Spinal cord (tissue), 10 donors: ENCODE measurements at places on chromosomes 16 and 17.
A peak's percentile ranks its signal among the peaks of the same experiment; 100 is the strongest.

GRCh38 chr17:34841467-34841866, 119.8 kb downstream of the CCT6B start:
- no peak for DNase-seq

DNA sequence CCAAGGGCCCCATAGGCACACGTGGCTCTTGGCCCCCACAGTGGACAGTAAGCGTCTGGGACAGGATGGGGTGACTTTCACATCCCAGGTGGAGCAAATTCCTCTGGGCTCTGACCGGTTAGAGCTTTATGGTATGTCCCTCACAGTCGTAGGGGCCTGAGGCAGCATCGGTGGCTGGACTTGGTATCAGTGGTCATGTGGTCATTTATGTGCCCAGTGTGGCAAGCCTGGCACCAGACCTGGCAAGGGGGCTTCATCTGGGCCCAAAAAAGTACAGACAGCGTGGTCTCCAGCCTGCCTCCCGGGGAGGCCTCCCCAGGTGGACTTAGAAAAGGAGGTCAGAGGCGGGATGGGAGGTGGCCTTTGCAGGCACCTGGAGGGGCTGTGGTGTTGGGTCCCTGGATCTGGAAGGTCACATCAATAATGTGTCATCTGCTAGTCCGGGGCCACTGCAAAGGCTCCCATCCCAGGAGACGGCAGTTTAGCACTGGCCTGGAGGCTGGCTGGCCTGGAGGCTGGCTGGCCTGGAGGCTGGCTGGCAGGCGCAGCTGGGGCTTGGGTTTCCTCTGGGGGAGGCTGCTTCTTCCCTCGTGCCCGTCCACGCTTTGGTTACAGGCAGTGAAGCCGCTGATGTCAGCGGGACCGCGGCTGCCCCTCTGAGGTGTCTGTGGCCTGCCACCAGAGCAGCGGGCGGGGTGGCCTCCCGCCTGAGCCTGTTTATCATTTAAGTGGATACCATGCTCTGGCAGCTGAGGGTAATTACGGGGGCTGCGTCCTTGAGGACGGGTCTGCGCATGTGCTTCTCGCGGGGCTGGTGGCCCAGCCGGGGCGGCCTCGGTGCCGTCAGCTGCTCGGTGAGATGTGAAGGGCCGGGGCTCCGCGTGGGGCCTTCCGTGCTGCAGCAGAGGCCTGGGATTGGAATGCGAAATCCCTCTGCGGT, 20.7 kb upstream of the CBX4 start:
- DNase-seq: no peak

- DNase-seq: no peak
These were observed 40.9 kb downstream of the TMEM235 start for GRCh38 chr17:78272181-78272913.

GRCh38 chr17:75795820-75796607, 11.4 kb downstream of the UNK start:
- DNase-seq: no peak

- DNase-seq: no peak
These were observed 59.8 kb downstream of the ANKRD11 start for GRCh38 chr16:89430436-89431157.

GRCh38 chr17:36212966-36213365, 2.1 kb downstream of the CCL4L2 start:
- DNase-seq: no peak

GRCh38 chr17:75844530-75845057, 390 bp upstream of the UNC13D start:
- DNase-seq: no peak

DNA sequence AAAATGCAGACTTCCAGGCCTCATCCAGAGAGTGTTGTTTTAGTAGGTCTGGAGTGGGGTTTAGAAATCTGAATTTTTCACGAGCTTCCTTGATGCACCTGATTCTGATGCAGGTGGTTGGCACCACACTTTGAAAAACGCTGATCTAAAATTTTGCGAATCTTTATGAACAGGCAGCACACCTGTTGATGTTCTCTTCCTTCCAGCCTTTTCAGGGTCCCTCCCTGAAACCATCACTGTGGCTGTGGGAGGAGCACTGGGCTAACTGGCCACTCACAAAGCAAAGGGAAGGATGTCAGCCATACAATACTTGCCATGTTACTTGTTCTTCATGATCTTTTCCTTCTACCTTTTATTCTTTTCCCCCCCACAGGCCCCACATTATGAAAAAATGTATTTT, 14.2 kb downstream of the LDAF1 start:
- DNase-seq: no peak

GRCh38 chr17:15036238-15036637, 228.9 kb downstream of the PMP22 start:
- DNase-seq: no peak

DNA sequence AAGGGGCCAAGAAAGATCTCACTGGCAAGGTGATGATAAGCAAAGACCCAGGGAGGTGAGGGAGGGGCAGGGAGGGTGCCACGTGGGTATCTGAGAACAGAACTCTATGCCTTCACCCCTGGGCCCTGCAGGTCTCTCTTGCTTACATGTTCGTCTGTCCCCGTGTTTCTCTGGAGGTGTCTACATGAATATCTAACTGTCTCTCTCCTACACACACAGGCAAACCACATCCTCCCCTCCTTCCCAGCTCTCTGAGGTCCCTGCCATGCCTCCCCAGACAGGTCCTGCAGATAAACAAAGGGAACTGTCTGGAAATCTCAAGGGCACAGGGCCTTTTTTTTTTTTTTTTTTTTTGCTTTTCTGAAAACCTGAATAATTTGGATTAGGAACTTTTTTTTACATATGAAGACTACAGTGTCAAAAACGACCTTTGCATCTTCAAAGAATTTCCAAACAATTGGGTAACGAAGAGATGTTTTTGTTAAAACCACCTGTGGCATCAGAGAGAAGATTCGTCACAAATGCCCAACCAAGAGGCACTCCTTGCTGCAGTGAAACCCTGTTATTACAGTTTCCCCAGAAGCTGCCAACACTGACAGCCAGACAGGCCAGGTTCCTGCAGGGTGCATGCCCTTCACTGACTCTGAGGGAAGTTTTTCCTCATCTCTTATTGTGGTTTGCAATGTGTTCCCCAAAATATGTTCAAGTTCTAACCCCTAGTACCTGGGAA, 17.8 kb downstream of the PLLP start:
- no peak for DNase-seq

DNA sequence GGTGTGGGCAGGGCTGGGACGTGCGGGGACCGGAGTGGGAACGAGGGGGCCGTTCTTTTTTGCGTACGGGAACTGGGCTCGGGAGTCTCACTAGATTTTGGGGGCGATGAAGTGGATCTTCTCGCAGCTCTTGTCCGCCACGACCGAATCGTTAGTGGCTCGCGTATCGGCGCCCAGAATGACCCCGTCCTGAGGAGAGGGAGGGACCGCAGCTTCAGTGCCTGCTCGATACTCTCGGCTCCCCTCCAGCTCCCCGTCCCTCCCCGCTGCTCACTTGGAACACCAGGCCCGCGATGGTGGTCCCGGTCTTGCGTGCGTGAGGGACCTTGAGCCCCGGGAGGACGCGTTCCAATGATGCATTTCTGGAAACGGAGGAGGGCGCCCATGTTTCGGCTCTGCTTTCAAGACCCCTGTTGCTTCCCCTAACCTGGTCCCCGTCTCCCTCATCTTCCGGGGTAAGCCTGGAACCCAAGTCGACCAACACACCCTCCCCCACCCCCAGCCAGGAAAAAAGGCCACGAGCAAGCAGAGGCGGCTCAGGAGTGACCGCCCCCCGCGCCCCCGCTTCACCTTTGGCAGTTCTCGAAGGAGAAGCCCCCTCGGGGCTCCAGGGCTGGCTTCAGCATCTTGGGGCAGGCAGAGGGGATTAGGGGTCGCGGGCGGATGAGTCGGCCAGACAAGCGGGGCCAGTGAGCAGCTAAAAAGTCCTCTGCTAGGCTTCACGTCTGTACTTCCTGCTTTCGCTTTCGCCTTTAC, at the start of gene PSMB10:
PSMB10 (minus strand) TSS at position 727 of the 756 bp plus-strand sequence; CDS start at position 626, 101 bp downstream.
- DNase-seq: no peak

DNA sequence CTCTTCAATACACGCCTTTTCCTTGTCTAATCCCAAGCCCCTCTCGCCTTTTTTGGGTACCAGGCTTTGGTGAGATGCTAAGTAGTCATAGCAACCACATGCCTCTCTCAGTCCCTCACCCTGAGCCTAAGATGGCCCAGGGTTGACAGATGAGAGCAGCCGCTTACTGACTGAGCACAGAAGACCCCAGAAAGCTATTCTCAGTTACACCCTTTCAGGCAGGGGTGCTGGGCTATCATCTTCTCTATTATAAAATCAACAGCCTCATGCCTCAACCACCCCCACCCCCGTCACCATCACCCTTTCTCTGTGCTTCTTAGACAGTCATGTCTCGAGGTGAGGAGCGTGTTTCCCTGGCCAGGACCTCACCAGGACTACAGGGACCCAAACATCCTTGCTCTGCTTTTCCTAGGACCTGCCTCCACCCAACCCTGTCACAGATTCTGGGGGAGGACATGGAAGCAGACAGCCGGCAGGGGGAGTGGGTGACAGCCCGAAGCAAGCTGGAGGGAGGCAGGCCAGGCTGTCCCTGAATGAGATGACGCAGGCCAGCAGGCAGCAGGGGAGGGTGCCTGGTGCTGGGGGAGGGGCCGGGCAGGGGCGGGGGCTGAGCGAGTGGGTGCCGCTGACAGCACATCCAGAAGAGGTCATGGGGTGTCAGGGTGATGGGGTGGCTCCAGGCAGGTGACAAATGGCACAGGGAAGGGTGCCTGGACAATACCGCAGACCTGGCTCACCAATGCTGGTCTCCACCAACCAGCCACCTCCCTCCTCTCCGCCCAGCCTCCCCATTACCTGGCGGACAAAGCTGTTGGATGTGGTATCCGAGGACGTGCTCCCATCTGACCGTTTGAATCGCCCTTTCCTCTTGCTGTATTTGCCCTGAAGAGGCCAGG, 3.1 kb downstream of the CACNB1 start:
- no peak for DNase-seq

DNA sequence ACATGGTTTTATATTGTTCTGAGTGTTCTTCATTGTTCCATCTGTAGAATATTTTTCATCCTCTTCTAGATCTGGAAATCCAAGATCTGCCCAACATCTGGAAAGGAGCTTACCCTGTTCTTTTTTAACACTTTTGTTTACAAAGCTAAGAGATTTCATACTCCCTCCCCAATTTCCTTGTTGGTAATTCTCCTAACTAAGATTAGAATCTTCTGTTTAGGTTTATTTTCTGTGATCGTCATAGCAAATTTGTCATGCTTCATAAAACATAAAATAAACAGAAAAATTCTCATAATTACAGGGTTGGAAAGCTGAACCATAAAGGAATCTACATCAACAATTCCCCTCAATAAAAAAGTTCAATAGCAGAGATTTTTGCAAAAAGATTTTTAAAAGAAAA, 580.3 kb upstream of the CA10 start:
- DNase-seq: no peak

DNA sequence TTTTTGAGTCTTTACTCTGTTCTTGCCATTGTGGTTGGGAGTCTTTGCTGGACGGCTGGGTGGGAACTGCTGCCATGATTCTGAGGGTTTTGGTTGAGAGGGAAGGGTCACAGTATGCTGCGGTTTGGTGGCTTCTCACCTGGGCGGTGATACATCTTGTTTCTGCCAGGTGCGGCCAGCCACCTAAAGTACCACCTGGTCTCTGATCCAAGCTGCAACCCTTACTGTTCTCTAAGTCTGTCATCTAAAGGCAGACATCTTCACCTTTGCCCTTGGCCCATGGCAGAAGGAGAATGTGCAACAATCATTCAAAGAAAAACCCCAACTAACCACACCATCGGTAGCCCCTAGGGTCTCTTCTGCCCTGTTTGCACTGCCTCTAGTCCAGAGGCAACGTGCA, 19.6 kb upstream of the MPO start:
- DNase-seq: no peak

- DNase-seq: no peak
These were observed at the start of gene DNAI2 for GRCh38 chr17:74274060-74274708. DNAI2 (plus strand) TSS chr17:74274234; CDS start chr17:74281818, 7,584 bp downstream.

DNA sequence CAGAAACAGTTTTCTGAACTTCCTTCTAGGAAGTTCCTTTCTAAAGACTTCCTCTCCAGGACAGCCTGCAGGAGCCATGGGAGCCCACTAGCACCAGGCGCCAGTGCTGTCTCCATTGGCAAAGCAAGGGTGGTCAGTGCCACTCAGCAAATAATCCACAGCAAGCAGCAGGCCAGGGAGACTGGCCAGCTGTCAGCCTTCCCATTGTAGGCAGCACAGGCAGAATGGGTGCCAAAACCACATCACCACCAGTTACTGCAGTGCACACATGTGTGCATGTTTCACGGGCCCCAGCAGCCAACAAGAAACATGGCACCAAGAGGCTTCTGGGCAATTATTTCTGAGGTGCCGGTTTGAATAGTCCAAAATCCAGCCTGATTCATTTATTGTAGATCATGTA, 26.7 kb downstream of the DNASE1 start:
- no peak for DNase-seq

DNA sequence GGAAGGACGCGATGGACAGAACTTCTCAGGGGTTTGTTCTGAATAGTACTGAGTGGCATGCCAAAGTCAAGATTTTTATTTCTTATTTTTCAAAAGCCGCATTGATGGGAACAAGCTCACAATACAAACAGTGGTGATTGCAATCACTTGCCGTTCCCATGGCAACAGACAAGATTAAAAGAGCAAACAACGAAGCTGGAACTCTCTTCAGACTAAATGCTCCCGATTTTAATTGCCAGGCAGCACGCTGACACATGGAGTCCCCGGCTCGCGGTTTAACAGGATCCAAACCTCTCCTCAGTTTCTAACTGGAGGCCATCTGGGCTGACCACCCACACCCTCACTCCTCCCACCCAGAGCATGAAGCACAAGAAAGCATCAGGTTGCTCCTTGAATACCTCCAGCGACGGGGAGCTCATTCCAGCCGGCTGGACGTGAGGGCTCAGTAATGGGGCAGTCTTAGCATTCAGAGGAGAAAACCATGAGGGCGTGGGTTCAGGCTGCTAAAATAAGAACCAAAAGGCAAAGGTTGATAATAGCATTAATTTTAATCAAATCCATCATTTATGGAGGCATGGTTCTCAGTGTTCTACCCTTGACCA, 41.5 kb downstream of the AIPL1 start:
- peak; percentile 62 for DNase-seq

- no peak for DNase-seq
These were observed 45.3 kb downstream of the RAI1 start for GRCh38 chr17:17726458-17727060.

GRCh38 chr17:49995055-49995738, at the start of gene DLX3:
DLX3 (minus strand) TSS chr17:49995224; CDS start chr17:49994998, 226 bp downstream.
- DNase-seq: no peak

- no peak for DNase-seq
These were observed 25.5 kb downstream of the ADAMTS18 start for GRCh38 chr16:77409311-77409710.

GRCh38 chr16:4574919-4575705, 19.0 kb downstream of the C16orf96 start:
- no peak for DNase-seq

GRCh38 chr17:77929871-77930436, 28.5 kb upstream of the TNRC6C start:
- DNase-seq: no peak

DNA sequence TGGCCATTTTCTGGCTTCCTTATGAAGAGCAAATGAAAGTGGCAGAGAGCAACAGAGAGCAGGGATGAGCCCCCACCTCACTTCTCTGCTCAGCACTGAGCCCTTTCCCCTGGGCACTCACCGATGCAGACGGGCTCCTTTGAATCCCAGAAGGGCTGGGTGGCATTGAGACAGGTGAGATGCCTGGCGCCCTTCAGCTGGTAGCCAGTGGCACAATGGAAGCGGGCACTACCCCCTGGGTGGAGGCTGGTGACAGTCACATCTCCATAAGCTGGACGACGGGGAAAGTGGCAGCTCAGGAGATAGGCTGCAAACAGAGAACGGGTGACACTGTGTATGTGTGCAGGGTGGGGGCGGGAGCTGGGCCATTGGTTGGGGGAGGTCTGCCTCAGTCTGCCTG, 12.5 kb upstream of the PHF12 start:
- no peak for DNase-seq

- DNase-seq: no peak
These were observed 30.0 kb downstream of the B9D1 start for GRCh38 chr17:19332371-19333131.
